T-cell (primary cell): ENCODE measurements at places on chromosomes 1 and 21.
A peak's percentile ranks its signal among the peaks of the same experiment; 100 is the strongest.

GRCh38 chr1:58333511-58333910 is 213.0 kb downstream of the OMA1 start:
- no peaks in the 10 kb centered on the region for H3K27me3 ChIP-seq
- no peak for DNase-seq
- H3K4me3 ChIP-seq, result no peak overlapping the region

DNA sequence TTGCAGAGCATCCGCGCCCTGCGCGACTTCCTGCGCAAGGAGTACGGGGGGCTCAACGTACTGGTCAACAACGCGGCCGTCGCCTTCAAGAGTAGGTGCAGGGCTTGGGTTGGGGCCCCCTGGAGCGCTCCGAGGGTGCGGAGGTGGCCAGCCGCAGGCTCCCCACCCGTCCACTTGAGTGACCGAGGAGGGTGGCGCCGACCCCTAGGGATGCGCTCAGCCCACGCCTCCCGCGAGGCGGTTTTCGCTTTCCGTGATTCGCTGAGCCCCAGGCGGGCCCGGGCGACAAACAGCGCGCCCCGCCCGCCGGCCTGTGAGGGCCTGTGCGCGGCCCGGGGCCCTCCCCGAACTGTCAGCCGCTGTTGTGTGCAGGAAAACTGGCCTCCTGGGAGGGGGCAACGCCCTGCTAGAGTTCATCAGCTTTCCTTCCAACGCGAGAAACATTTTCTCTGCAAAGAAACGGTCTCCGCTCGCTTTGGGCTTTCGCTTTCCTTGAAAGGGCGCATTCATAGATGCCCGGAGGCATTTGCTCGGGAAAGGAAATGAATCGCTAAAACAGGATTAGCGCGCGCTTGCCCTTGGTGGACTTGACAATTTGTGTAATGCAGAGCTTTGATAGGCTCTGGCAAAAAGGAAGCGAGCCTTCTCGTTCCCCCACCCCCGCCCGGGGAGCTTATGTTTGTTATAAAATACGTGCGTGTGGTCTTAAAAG is 668 bp downstream of the CBR3 start:
- H3K27ac ChIP-seq, result peak overlapping the region; percentile 3
- peaks cover 4% of the 10 kb centered on the region for H3K4me1 ChIP-seq
- H3K36me3 ChIP-seq, result no peaks in the 10 kb centered on the region
- H3K27me3 ChIP-seq, result peaks cover 8% of the 10 kb centered on the region

- H3K27ac ChIP-seq, result no peak overlapping the region
- no peaks in the 10 kb centered on the region for H3K27me3 ChIP-seq
- no peak for DNase-seq
- H3K36me3 ChIP-seq, result no peaks in the 10 kb centered on the region
Measured at GRCh38 chr1:93566227-93566626, 115.4 kb downstream of the BCAR3 start.

DNA sequence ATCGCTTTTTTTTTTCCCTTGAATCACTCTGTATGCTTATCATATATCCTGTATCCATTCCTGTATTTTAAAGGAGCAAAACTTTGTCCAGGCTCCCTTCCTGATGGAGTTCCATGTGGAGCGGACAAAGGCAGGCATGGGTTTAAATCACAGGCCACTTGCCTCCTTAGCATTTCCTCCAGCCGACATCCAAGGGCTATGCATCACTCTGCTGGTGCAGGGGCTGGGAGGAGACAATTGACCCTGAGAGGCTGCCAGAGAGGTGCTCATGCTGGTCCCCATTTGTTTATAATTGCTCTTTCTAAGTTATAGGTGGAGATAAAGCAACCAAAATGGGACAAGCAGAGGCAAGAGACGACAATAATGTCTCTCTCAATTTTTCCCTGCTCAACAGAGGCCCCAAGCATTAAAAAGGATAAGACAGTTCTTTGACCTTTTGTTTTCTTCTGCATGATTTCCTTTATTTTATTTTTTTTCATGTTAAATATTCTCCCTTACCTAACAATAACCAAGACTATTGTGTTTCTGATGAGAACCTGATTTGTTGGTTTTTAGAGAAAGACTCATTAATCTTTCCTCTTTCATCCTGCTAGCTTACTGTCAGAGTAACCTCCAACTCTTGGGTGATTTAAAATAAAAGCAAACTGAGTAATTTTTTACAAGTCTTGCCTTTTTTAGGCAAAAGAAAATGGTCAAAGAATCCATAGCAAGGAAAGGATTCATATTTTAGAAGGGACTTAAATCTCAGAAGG is 353.7 kb downstream of the ADGRL2 start:
- no peaks in the 10 kb centered on the region for H3K36me3 ChIP-seq
- H3K27me3 ChIP-seq, result no peaks in the 10 kb centered on the region
- no peak overlapping the region for H3K4me3 ChIP-seq

DNA sequence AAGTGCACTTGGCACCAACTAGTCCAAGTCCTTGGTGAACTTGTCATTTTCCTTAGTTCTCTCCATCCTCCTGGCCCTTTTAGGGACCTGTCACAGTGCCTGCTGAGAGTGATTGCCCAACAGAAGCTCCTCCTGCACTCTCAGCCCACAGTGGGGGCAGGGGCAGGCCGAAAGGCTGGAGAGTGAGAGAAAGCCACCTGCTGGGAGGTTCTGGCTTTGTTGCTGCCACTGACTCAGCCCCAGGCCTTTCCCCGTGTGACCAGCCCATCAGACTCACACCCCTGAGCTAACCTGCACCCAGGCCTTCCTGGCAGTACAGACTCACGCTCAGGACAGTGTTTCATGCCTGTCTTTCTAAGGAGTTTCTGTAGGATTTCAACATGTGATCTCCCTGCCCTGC is 17.1 kb upstream of the PROK1 start:
- no peak overlapping the region for H3K27ac ChIP-seq
- no peak overlapping the region for H3K4me3 ChIP-seq
- no peaks in the 10 kb centered on the region for H3K27me3 ChIP-seq
- DNase-seq, result no peak

DNA sequence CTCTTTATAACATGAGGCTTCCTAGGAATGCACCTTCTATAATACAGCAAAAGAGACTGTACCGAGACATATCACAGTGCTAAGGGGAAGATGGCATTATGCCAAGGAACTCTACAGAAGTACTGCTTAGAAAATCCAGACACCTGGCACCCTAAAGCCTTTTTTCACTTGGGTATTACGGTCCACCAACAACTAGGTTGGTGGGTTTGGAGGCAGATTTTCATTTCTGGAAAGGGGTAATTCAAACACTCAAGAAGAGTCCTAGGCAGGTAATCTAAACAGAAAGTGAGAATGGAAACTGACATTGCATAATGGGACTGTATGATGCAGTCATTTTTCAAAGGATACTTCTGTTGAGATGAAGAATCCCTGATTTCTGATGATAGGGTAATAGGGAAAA is 19.6 kb downstream of the SCMH1 start:
- no peak overlapping the region for H3K27ac ChIP-seq
- no peak for DNase-seq
- no peaks in the 10 kb centered on the region for H3K27me3 ChIP-seq
- no peaks in the 10 kb centered on the region for H3K36me3 ChIP-seq

DNA sequence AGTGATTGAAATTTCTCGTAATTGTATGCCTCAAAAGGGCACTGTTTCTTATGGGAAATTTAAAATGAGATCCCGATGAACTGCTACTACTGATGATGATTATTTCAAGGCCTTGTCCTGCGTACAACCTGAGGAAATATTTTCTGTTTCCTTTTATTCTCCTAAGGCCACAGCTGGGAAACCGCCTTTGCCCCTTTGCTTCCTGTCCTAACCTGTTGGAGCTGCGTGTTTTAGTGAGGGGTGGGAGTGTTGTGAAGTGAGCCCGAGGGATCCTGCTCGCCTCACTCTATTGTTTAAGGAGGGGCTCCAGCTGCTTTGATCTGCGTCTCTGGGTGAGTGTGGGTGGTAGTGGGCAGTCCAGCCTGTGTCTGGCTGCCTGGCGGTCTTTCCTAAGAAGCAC is 14.4 kb downstream of the LAMC2 start:
- H3K4me3 ChIP-seq, result no peak overlapping the region
- H3K4me1 ChIP-seq, result peaks cover 2% of the 10 kb centered on the region
- H3K27ac ChIP-seq, result no peak overlapping the region
- no peak for DNase-seq

GRCh38 chr1:107422901-107423300 is 282.1 kb downstream of the NTNG1 start:
- no peaks in the 10 kb centered on the region for H3K27me3 ChIP-seq
- H3K4me1 ChIP-seq, result no peaks in the 10 kb centered on the region
- DNase-seq, result no peak
- no peak overlapping the region for H3K27ac ChIP-seq
- no peaks in the 10 kb centered on the region for H3K36me3 ChIP-seq
- no peak overlapping the region for H3K4me3 ChIP-seq

DNA sequence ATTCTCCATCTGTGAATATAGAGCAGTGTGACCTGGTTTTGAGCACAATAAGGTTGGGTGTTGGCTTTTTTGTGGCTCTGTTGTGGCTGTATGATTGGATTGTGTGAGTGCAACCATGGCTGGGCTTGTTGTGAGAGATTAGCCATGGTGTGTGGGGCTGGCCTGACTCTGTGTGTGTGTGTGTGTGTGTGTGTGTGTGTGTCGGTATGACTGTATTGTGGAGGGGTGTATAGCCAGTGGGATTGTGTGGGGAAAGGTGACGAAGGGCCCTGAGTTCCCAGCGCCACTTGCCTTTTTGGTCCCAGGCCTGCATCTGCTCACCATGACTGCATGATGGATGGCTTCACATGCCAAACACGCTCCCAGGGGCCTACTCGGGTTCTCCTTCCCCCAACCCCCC is 5.9 kb upstream of the SLC6A9 start:
- H3K27ac ChIP-seq, result no peak overlapping the region
- H3K36me3 ChIP-seq, result no peaks in the 10 kb centered on the region
- no peak for DNase-seq
- H3K27me3 ChIP-seq, result no peaks in the 10 kb centered on the region
- no peak overlapping the region for H3K4me3 ChIP-seq

GRCh38 chr1:198273748-198274295 is 117.0 kb downstream of the NEK7 start:
- H3K27me3 ChIP-seq, result no peaks in the 10 kb centered on the region
- H3K36me3 ChIP-seq, result no peaks in the 10 kb centered on the region
- H3K27ac ChIP-seq, result no peak overlapping the region
- no peak for DNase-seq

- H3K27ac ChIP-seq, result no peak overlapping the region
- no peak overlapping the region for H3K4me3 ChIP-seq
- H3K4me1 ChIP-seq, result no peaks in the 10 kb centered on the region
Measured at GRCh38 chr1:178361847-178362246, 134.9 kb downstream of the CLEC20A start.

- no peak for DNase-seq
- peaks cover 3% of the 10 kb centered on the region for H3K4me1 ChIP-seq
- no peaks in the 10 kb centered on the region for H3K27me3 ChIP-seq
- no peak overlapping the region for H3K27ac ChIP-seq
- H3K4me3 ChIP-seq, result no peak overlapping the region
Measured at GRCh38 chr1:54859700-54860391, 27.1 kb downstream of the DHCR24 start.

GRCh38 chr1:84355556-84355955 is 42.7 kb upstream of the DNASE2B start:
- no peaks in the 10 kb centered on the region for H3K4me1 ChIP-seq
- DNase-seq, result no peak
- H3K4me3 ChIP-seq, result no peak overlapping the region
- no peaks in the 10 kb centered on the region for H3K36me3 ChIP-seq
- no peak overlapping the region for H3K27ac ChIP-seq

GRCh38 chr1:84504580-84505492 is 1.4 kb upstream of the SPATA1 start:
- H3K36me3 ChIP-seq, result peaks cover 3% of the 10 kb centered on the region
- peak overlapping the region; percentile 59 for H3K27ac ChIP-seq
- no peaks in the 10 kb centered on the region for H3K27me3 ChIP-seq
- H3K4me3 ChIP-seq, result peak overlapping the region; percentile 88

DNA sequence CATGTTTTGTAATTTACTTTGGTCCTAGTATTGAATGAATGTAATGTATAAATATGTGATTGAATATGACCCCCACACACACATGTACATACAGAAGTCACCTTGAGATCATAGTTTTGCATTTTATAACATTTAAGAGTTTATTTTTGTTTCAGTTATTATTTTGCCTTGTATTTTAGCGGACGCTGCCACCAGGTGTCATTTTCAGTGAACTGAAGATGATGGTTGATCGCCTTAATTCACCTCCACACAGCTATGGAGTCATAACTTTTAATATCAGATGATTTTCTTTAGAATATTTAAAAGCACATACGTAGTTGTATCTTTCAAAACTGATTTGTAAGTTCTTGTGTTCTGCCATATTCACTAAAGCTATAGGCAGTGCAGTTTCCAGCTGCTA is 130.4 kb downstream of the DYRK1A start:
- no peak for DNase-seq
- no peak overlapping the region for H3K27ac ChIP-seq
- no peak overlapping the region for H3K4me3 ChIP-seq
- H3K36me3 ChIP-seq, result no peaks in the 10 kb centered on the region
- H3K27me3 ChIP-seq, result no peaks in the 10 kb centered on the region
- H3K4me1 ChIP-seq, result peaks cover 2% of the 10 kb centered on the region

GRCh38 chr1:64948905-64949833 is 17.2 kb downstream of the JAK1 start:
- H3K36me3 ChIP-seq, result no peaks in the 10 kb centered on the region
- peaks cover 50% of the 10 kb centered on the region for H3K4me1 ChIP-seq
- DNase-seq, result no peak
- H3K27me3 ChIP-seq, result no peaks in the 10 kb centered on the region
- H3K4me3 ChIP-seq, result no peak overlapping the region

DNA sequence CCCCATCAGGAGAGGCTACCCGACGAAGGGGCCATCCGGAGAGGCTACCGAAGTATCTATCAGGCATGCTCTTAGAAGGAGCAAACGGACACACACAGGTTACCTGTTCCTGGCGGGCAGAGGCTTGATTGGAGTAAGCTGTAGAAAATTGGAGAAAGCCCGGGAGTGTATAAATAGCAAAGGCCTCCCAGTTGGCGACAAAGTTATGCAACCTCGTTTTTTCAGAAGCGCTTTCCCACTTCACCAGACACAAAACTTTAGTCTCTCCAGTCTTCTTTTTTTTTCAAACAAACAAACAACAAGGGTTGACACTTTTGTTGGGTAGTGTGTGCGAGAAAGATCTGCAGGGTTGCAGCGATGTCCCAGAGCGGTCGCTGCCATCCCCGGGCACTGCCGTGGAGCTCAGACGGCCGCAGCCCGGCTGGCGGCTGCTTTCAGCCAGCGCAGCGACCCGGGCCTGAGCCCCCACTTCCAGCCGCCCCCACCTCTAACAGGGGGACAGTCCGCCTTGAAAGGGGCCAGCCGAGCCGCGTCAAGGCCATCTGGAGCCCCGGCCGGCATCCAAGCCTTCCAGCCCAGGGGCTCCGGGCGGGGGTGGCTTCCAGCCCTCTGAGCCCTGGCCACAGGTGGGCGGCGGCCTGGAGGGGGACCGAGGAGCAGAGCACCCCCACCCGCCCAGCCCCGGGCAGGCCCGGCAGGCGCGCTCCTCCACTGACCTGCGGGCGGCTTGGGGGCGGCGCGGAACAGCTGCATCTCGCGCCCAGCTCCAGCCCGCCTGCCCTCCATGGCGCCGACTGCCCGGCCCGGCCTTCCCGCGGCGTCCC is 616 bp downstream of the MCOLN3 start:
- H3K27ac ChIP-seq, result no peak overlapping the region
- peak overlapping the region; percentile 12 for H3K4me3 ChIP-seq

GRCh38 chr1:205938682-205939081 is 4.6 kb downstream of the SLC26A9 start:
- H3K27ac ChIP-seq, result no peak overlapping the region
- H3K4me3 ChIP-seq, result no peak overlapping the region
- DNase-seq, result no peak
- H3K4me1 ChIP-seq, result no peaks in the 10 kb centered on the region
